Fibroblast of villous mesenchyme (primary cell): ENCODE measurements at places on chromosomes 5 and 9.

DNA sequence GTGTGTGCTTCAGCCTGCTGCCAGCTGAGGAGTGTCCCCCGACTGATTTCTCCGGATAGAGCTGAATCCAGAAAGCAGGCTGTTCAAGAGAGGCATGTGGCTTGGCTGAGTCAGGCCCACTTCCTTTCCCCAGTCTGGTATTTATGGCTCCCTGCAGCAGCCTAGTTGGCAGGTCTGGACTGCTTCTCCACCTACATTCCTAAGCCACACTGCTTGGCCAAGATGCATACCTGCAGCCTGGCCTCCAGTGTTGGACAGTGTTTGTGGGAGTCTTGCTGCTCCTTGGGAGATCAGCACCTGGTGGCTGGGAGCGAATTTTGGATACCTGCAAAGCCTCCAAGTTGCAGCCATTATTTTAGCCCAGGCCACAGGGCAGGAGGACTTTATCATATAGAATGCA, 670.8 kb downstream of the ACTL7B start:
- DNase-seq, result peak; percentile 32

DNA sequence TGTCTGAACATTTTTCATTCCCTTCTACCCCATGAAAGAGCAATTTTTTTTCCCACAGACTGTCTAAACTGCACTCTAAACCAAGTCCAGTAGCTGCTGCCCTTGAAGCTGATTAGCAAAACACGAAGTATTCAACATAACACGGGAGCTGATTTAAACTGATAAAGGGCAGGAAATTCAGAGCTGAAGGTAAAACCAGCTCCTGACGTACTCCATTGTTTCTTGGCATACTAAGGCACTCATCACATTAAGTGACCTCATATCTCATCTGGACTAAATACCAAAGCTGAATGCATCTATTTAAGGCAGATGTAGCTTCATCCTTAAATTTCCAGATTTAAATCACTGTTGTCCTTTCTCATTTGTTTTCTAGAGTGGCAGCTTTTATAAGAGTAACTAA, 12.0 kb downstream of the GDF9 start:
- no peak for DNase-seq

DNA sequence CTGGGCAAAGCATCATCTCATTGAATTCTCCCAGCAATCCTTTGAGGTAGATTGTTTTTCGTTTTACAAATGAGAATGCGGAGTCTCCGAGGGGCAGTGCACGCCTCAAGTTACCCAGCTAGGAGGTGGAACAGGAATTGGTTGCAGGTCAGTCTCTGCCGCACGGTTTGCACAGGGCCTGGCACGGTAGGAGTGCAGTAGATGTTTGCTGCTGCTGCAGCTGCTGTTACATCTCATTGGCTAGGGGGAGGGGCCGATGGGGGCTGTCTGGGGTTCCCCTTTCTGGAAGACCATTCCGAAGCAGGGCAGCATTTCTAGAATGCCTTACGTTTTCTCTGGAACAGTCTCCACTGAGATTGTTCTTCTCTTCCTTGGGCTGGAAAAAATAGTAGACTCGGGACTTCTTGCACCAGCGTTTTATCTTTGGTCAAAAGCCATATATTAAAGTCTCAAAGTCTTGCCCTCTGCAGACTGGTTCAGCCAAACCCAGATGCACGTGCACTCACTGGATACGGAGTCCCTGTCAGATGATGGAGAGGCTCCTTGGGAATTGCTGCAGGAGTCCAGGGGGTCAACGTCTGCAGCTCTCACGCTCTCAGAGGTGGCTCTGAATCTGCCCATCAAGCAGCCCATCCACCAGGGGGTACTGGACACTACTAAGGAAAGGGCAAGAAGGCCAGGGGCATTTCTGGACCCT, 1.2 kb downstream of the USP20 start:
- no peak for DNase-seq

- DNase-seq, result peak; percentile 28
Observed at GRCh38 chr9:96126321-96126881, 175.6 kb downstream of the HSD17B3 start.

GRCh38 chr5:146068977-146069779, 36.2 kb downstream of the PLAC8L1 start:
- no peak for DNase-seq

GRCh38 chr9:72440992-72441847, 76.2 kb upstream of the ZFAND5 start:
- DNase-seq, result no peak

DNA sequence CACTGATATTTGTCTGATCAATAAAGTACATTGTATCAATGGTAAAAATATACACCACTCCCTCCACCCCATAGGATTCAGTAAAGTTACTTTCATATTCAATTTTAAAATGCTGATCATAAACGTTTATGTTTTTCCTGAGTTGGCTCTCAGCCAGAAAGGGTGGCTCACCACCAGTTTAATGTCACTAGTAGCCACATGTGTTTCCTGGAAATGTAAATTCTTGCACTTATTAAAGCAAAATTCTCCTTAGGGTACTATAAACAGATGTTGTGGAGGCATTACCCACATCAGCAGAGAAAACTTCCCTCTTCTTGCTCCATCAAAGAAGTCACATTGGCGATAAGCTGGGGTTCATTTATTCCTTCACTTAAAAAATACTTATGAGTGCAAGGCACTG, 210.3 kb downstream of the SREK1 start:
- no peak for DNase-seq

DNA sequence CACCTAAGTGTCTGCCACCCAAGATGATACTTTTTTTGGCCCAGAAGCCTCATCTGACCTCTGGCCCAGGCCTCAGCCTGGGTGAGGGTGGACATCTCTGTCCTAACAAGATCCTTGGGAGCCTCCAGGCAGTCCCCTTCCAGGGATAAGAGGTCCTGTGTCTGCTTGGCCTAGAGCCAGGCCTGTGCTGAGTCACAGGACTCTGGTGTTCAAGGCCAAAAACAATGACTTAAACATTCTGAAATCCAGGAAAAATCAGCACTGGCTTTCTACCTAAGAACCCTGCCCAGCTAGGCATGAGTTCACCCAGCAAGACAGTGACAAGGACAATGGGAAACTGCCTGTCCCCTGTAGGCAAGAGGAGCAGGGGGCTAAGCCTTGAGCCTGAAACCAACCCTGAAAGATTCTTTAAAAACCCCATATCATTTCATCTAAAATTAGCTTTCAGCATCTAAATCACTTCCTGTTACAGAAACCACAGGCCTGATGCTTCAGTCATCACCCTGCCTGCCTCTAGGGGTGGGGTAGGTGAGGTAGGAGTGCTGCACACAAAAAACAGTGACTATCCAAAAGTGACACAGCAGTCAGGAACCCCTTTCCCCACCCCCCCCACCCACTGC, 29.9 kb downstream of the CSF2 start:
- DNase-seq, result peak; percentile 93

DNA sequence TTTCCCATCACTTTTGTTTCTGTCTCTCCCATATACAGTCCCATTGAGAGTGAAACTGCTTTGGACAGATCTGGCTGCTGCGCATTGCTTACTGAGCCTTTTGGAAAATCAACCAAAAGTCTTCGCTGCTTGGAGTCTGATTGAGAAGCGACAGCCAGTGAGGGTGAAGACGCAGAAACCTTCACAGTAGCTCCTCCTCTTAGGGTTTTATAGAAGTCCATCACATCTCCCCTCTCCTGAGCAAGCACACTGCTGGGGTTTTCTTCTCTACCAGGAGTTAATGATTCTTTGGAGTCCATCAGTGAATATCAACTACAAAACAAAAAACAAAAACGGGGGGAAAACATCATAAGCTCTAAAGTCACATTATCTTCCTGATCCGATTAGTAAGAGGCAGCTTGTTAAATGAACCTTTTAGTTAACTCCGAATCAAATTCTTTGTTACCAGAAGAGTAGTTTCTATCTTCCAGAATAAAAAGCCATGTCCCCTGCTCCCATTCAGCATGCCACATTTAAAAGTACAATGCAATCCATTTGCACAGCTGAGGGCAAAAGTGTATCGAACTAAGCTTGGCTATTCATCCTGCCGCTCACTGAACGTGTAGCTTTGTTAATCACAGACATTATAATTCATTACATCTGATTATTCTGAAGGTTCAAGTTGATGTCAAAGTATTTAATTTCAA, 2.8 kb downstream of the NR3C1 start:
- DNase-seq, result peak; percentile 38

- peak; percentile 79 for DNase-seq
Observed at GRCh38 chr9:35962126-35962906, 4.4 kb upstream of the OR2S2 start.
